ENCODE measurements at places on chromosomes 5 and 9.

DNA sequence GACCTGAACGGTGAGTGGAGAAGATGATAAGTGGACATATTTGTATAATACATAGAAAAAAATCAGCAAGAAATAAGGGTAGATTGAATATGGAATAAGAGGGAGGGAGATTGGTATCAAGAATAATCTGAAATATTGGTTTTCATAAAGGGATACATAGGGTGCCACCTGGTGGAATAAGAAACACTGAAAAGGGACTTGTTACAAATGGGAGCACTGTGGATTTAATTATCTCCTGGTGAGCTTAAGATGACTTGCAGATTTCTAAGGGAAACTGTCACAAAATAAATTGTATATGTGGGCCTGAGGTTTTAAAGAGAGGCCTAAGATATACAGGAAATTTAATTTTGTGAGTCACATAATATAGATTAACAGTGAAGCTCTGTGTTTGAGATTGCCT is 1403.5 kb upstream of the CDH18 start:
- no peak for DNase-seq

GRCh38 chr5:69498384-69498783 is 5.8 kb downstream of the OCLN start:
- no peak for DNase-seq

GRCh38 chr9:108119530-108120113 is 630.1 kb upstream of the KLF4 start:
- DNase-seq = no peak

GRCh38 chr5:96726802-96727201 is 64.6 kb downstream of the CAST start:
- DNase-seq = no peak

DNA sequence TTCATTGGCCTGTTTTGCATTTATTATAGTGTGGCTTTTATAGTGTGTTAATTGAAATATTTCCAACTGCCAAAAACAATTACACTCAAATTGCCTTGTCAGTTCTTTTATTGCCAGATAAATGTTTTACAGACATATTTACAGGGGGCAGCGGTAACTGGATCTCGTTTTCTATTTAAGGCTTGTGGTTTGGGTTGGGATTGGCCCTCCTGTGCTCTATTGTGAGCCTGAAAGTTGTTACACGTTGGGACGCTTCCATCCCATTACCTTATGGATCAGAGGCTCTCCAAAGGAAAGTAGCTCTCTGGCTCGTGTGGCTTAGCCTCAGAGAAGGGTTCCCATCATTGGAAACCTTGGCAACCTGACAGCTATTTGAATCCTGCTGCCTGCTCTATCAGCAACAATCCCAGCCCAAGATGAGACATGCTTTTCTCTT is 20.8 kb downstream of the DNAI1 start:
- no peak for DNase-seq

DNA sequence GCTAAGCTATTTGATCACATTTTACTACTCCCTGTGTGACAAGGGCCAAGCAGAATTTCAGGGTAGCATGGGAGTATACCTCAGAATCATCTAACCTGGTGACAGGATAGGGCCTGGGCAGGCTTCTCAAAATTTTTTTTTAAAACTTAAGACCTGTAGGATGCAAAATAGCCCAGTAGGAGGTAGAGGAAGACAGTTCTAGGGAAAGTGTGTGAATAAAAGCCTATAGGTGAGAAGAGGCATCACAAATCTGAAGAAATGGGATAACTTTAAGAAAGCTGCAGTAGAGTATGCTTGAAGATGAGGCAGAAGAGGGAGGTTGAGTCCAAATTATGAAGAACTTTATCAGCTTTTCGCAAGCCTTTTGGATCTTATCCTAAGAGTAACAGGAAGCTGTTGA is 32.3 kb downstream of the CNTRL start:
- no peak for DNase-seq

DNA sequence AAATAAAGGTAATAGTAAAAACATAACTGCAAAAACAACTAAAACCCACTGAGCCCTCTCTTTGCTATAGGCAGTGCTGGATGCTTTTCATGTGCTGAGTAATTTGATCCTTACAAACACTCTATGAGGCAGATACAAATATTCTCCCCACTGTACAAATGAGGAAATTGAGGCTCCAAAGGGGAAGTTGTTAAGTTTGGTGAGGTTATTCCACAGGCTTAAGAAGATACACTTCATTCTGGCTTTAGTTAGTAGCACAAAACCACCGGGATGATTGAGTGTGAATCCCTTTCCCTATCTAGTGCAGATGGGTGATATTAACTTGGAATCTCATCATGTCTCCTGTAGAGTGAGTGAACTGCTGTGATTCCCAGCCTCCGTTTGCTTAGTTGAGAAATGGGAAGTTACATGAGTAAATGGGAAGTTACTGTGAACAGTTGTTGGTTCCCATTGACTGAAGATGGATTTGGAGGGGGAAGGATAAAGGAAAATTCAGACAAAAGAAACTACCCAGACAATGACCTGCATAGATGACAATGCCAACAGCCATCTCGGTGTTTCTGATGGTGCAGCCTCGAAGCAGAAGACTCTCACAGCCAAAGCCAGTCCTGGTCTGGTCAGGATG is 208.3 kb downstream of the ATP10B start:
- no peak for DNase-seq

GRCh38 chr5:1724822-1725602 is 74.6 kb downstream of the MRPL36 start:
- no peak for DNase-seq

DNA sequence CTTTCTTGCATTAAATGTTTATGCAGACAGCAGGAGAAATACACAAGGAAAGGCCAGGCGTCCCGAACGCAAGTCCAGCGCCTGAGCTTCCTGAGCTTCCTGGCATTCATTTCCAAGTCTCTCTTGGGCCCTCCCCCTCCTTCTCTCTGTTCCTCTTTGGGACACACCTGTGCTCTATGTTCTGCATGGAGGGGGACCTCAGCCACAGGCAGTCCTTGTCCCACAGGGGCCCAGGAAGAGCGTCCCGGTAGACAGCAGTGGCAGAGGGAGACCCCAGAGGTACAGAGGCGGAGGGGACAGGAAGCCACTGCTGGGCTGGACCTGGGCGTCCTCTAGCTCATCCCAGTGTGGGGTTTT is 221.3 kb downstream of the C9orf50 start:
- DNase-seq = no peak

DNA sequence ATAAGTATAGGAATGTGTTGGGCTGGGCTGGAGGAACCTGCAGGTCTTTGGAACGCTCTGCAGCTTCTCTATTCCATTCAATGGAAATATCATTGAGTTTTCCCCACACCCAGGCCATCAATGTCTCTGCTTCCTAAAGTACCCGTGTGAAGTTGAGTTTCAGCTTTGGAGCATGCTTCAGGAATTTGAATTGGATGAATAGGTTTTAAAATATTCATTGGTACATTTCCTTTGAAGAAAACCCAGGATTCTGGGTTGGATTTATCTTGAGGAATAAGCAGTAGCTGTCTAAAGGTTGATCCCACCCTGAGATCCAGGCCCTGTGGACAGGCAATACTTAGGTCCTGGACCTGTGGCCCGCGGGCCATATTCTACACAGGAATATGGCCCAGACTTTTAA is 37.3 kb downstream of the INSYN2B start:
- no peak for DNase-seq

GRCh38 chr9:113416149-113416721 is 5.7 kb downstream of the C9orf43 start:
- DNase-seq = no peak

GRCh38 chr5:150587856-150588595 is 52.4 kb upstream of the SYNPO start:
- DNase-seq = no peak

DNA sequence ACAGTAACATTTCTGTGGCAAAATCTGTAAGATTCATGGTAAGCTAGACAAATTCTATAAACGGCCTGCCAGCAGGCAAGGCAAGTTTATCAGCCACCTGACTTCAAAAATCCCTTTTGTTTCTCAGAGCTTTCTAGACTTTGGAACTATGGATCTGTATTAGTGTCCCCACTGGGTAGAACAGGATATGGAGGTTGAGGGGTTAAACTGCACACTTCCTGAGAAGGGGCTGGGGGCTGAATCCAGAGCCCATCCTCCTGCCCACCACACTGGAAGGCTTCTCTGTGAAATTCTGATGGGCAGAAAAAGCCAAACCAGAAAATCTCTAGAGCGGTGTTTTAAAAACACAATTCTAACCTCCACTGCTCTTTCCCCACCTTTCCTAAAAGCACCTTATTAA is 128.7 kb downstream of the ENTREP1 start:
- DNase-seq = no peak

DNA sequence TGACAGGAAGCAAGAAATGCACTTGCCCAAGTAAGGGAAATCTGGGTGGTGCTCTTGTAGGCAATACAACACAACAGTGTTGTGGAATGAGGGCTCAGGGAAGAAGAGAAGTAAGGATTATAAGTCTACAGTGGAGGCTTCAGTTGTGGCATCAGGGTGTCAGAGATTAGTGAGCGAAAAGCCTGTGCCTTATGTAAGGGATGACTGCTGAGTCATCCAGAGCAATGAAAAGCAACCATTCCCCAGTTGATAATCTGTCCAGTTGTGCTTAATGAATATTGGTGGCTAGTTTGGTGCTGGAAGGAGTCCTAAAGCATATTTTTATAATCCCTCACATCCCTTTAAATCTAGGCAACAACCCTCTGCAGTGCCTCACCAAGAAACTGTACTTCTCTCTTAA is 42.0 kb downstream of the FBXO38 start:
- DNase-seq = no peak

GRCh38 chr9:71025728-71026127 is 95.7 kb downstream of the TRPM3 start:
- no peak for DNase-seq

DNA sequence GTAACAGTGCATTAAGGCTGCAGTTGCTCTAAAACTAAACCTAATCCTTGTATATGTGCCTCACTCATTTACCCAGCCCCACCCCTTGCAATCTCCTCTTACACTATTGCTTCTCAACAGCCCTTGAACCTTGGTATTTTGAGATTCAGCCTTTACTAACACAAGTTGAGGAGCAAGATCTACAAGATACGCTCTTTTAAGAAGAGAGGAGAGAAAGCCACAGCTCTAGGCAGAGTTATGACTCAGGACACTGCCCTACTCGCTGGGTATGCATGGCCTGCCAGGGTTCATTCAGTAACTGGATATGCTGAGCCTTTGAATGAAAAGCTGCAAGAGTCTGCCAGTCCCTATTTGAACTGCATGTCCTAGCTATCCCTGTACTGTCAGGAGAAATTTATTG is 219.5 kb downstream of the PCSK5 start:
- no peak for DNase-seq

DNA sequence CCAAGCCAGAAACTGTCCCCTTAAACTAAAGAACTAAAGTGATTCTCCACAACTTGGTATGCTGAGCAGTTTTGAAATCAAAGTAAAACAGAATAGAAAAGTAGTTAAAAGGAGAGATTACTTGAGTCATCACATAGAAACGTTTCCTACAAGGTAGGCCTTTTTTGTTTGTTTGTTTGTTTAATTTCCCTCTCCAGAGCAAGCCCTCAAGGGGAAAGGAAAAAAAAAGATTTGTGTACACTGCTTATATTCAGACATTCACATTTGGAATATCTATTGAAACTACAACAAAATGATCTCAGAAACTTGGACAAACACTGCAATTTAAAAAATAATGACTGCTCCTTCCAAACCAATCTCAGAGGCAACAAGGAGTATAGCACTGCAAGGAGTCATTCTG is 304.7 kb upstream of the NREP start:
- DNase-seq = no peak

GRCh38 chr9:38010918-38011704 is 57.9 kb downstream of the SHB start:
- DNase-seq = no peak

GRCh38 chr5:14235872-14236271 is 92.7 kb downstream of the TRIO start:
- no peak for DNase-seq

- DNase-seq = no peak
Measured at GRCh38 chr9:137580209-137580953, 1.7 kb upstream of the DPH7 start.

DNA sequence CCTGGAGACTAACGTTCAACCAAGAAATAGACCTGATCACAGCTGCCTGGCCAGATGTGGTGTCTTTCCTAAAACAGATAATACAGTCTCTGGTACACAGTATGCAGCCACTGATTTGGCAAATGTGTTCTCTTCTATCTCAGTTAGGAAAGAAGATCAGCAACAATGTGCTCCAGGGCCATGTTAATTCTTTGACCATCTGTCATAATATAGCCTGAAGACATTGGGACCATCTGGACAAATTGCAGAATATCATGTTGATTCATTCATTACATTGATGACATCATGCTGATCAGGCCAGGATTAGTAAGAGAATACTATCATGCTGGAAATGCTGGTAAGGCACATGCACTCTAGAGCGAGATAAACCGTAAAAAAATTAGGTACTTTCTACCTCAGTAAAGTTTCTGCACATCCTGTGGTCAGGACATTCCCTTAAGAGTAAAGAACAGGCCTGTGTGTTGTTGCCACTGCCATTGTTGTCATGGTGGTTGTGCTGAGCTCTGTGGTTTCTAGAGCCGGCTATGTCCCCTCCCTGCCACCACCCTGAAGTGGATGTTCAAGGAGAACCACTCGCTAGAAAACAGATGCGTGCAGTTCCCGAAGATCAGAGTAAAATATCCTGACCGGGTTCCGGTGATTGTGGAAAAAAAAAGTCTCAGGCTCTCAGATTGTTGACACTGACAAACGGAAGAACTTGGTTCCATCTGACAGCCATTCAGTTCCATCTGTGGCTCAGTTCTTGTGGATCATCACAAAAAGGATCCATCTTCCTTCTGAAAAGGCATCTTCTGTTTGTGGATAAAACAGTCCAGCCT is 6.4 kb upstream of the JMY start:
- DNase-seq = no peak

- no peak for DNase-seq
Measured at GRCh38 chr5:117461966-117462365, 887.3 kb upstream of the SEMA6A start.

- no peak for DNase-seq
Measured at GRCh38 chr9:127214421-127215267, 49.9 kb upstream of the GARNL3 start.

DNA sequence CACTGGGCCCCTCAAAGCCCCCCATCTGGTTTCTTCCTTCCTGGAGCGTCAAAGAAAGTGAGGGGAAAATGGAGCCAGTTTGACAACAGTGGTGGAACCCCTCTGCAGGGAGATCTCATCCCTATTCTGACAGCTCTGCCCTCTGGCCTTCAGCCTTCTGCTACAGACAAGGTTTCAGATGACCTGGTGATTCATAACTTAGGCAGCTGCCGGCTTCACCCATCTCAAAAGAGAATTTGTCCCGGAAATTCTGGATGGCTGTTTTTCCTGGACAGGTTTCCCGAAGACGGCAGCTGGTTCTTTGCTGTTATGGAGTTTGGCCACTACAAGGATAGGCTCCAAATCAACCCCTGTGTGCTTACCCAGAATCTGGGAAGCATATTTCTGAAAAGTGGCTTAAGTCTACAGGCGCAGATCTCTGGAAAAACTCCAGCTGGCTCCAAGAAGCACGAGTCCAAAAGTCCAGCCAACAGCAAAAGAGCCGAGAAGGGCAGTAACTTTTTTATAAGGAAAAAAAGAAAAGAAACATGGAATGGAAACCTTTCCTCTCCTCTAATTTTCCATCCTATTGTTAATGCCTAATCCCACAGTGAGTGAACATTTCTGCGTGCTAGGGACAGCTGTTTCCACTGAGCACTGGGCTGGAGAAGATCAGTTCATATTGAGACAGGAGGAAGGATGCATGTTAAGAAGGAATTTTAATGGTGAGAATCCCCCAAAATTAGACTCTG is 54.5 kb downstream of the ZNF366 start:
- DNase-seq = no peak

Data from iPS DF 19.7 (cell line).